Activated CD4-positive, alpha-beta T cell treated with anti-CD3 and anti-CD28 coated beads, Interleukin-2, amount 10 ng/mL, durations not matched to agents 24 days and 14 days (primary cell): ENCODE measurements at places on chromosomes 11 and 22.

GRCh38 chr22:25929321-25929878 is 187.4 kb downstream of the MYO18B start:
- DNase-seq, result no peak

- no peak for DNase-seq
Measured at GRCh38 chr22:25764270-25765015, 22.5 kb downstream of the MYO18B start.

GRCh38 chr11:19286411-19286810 is 45.7 kb upstream of the E2F8 start:
- no peak for DNase-seq

DNA sequence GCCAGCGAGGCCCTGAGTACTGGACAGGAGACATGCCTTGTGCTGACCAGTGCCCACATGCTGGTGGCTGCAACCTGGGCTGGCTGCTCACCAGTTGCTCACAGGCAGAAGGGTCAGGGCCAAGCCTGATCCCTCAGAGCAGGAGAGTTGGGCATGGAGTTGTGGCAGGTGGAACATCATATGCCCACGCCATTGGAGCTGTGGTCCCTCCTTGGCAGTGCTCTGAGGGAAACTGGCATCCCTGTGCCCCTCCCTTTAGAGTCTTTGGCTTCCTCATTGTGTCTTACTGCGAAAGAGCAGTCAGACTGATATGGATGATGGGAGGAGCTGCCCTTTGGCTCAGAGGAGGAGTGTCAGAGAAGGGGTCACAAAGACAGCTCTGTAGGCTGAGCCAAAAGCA is 3.1 kb upstream of the MYEOV start:
- DNase-seq, result no peak
